ENCODE measurements at places on chromosomes 6 and 20.
A peak's percentile ranks its signal among the peaks of the same experiment; 100 is the strongest.

GRCh38 chr20:48691523-48691922 is 136.3 kb downstream of the PREX1 start:
- no peak for DNase-seq

- DNase-seq, result no peak
Measured at GRCh38 chr6:142838821-142839685, 105.9 kb downstream of the HIVEP2 start.

- no peak for DNase-seq
Measured at GRCh38 chr20:63258781-63259180, 4.5 kb upstream of the NKAIN4 start.

- DNase-seq, result no peak
Measured at GRCh38 chr20:50724851-50725723, 6.3 kb upstream of the PARD6B start.

- DNase-seq, result no peak
Measured at GRCh38 chr6:163964789-163965188, 550.3 kb downstream of the QKI start.

GRCh38 chr6:113449051-113449450 is 408.1 kb upstream of the MARCKS start:
- no peak for DNase-seq

DNA sequence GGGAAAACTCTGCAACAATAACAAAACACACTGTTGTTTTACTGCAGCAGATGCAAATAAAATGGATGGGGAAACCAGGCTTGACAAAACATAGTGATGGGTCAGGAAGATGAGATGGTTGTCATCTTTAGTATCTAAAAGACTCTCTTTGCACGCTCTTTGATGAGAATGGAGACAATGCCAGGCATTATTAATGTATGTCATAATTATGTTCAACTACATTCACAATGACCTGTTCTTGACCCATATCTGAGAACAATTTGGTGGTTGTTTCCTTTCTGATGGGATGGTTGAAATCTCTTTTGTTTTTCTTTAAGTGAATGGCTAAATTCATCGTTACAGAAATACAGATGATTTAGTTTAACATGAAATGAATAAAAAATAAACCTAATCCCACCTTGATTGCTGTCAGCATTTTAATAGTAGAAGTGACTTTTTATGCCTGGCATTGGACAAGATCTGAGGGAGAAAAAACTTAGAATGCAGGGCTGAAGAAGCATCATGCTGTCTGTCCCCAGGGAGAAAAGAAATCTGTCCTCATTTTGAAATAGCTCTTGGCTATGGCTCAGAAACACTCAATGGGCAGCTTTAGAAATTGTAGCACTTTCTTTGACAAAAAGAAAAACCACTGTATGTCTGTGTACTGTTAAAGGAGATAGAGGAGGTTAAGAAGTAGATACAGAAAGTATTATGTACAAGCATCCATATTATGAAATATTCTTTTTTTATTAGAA is 12.4 kb upstream of the GRIK2 start:
- DNase-seq, result no peak

- DNase-seq, result peak; percentile 13
Measured at GRCh38 chr6:157560691-157561413, 179.9 kb downstream of the ZDHHC14 start.

GRCh38 chr6:141724731-141725130 is 408.0 kb upstream of the GJE1 start:
- no peak for DNase-seq

DNA sequence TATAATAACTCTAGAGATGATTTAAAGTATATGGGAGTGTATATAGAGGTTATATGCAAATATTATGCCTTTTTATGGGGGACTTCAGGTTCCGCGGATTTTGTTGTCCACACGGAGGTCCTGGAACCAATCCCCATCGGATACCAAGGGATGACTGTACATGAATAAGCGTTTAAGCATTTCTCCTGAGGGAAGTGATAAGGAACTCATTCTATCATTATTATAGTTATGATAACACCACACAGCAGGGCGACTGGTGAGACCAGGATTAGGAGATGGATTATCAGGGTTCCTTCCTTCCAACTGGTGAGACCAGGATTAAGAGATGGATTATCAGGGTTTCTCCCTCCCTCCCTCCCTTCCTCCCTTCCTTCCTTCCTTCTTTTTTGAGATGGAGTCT is 6.6 kb downstream of the ECI2 start:
- DNase-seq, result no peak

GRCh38 chr6:317448-318144 is 25.3 kb downstream of the DUSP22 start:
- no peak for DNase-seq

- DNase-seq, result no peak
Measured at GRCh38 chr6:145368075-145368474, 367.2 kb downstream of the EPM2A start.
